Right ventricle myocardium superior (tissue), 1 donor: ENCODE measurements at places on chromosomes 5 and 9. TPM values are rescaled to one million over a fixed set of nuclear protein-coding genes. Genes with fewer than 3 reads are reported as not detected.

Gene TMEM232
- total RNA-seq: 3.2 TPM

Gene FOXD1
- not detected for total RNA-seq

Gene TSSK1B
- total RNA-seq: not detected

Gene HNRNPH1
- 221 TPM for total RNA-seq

Gene SH3RF2
- 309 TPM for total RNA-seq

Gene CMBL
- total RNA-seq: 50.0 TPM

Gene C5
- total RNA-seq: 1.0 TPM
